ENCODE measurements at places on chromosomes 3 and 15.
A peak's percentile ranks its signal among the peaks of the same experiment; 100 is the strongest.

DNA sequence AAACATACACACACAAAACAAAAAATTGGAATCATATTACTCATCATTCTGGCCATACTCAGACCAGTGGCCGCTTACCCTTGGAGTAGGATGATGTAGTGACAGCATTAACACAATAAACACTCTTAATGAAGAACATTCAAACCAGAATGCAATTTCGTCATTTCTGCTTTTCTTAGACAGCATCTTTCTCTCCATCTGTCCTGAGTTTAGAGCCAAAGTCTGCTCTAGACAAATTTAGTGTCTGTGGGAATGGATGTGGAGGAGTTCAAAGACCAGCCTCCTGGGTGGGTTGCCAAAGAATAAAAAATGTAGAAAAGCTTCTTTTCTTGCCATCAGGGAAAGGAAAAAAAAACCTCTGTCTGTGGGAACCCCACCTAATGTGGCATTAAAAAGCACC, 212.4 kb upstream of the POU1F1 start:
- no peak for DNase-seq

DNA sequence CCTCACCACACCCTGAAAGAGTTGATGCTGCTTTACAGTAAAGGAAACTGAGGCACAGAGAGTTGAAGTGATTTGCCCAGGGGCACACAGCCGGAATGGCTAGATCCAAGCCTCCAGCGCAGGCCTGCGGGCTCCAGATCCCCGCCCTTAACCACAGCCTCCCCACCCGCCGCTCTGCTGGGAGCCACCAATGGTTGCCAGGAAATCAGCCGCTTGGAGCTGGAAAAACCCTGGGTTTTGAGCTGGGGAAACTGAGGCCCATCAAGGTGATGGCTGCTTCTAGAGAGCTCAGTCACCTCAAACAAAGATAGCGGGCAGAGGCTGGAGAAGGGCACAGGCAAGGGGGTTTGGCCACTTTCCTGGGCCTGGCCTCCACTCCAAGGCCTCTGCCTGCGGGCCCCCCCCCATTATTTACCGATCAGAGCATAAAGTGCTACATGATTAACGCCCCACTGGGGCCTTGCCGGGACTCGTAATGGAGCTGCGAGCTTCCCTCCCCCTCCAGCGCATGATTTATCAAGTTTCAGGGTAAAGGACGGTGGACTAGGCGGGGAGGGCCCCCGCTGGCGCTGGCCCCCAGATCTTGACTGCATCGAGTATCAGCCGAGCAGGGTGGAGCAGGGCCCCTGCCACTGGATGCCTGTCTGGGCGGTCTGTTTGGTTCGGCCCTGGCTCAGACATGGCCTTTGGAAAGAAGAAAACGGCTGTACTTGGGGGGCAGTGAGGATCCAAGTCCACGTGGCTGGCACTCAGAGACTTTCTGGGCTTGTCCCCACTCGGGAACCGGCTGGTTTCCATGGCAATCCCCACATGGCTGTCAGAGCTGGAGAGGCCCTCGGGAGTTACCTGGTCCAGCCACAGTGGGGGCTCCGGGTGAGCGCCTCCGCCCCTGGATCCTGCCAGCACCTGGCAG, 9.1 kb downstream of the PLXND1 start:
- no peak for DNase-seq

GRCh38 chr3:116141724-116142123, 303.6 kb downstream of the LSAMP start:
- no peak for DNase-seq

DNA sequence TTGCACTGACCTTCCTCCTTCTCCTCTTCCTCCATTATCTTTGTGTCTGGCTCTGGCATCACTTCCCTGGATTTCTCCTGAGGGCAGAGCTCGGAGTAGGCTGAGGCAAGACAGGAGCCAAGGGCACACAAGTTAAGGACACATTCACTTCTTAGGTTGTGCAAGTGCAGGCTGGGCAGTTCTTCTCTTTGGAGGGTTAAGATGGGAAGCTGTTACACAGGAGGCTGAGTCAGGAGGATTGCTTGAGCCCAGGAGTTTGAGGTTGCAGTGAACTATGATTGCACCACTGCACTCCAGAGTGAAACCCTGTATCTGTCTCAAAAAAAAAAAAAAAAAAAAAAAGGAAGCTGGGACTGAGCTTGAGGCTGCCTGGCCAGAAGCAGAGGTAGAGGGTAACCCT, 176.2 kb upstream of the ANKRD28 start:
- no peak for DNase-seq

- DNase-seq, result peak; percentile 99
Observed at GRCh38 chr15:72231066-72231832, at the start of gene PKM. PKM (minus strand) TSS chr15:72231190; CDS start chr15:72219097, 12,093 bp downstream.

DNA sequence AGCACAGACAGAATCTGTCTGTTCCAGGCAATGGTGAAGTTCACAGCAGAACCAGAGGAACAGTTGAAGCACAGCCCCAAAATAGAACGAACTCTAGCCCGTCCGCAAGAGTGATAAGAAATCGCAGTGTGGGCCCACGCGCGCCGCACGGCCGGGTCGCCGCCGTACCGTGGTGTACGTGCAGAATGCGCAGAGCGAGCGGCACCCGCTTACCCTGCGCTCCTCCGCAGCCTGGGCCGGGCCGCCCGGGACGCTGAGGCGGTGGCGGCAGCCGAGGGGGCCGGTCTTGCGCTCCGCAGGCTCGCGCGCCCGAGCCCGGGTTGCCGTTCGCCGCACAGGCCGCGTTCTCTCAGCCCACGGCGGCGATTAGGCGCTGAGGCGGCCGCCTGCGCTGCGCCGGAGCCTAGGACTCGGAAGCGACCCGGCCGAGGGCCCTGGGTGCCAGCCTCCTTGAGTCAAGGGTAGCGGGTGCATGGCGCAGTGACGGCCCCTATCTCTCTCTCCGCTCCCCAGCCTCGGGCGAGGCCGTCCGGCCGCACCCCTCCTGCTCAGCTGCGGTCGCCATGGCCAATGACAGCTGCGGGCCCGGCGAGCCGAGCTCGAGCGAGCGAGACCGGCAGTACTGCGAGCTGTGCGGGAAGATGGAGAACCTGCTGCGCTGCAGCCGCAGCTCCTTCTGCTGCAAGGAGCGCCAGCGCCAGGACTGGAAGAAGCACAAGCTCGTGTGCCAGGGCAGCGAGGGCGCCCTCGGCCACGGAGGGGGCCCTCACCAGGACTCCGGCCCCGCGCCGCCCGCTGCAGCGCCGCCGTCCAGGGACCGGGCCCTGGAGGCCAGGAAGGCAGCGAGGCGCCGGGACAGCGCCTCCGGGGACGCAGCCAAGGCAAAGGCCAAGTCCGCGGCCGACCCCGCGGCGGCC, 20.5 kb downstream of the WDR73 start:
- no peak for DNase-seq

- DNase-seq, result no peak
Observed at GRCh38 chr3:40624189-40624769, 99.5 kb downstream of the ZNF621 start.

- DNase-seq, result no peak
Observed at GRCh38 chr15:64507293-64507802, 47.0 kb downstream of the ZNF609 start.

- no peak for DNase-seq
Observed at GRCh38 chr3:177934001-177934891, 602.0 kb upstream of the KCNMB2 start.

- no peak for DNase-seq
Observed at GRCh38 chr3:152416808-152417580, 148.3 kb downstream of the MBNL1 start.

DNA sequence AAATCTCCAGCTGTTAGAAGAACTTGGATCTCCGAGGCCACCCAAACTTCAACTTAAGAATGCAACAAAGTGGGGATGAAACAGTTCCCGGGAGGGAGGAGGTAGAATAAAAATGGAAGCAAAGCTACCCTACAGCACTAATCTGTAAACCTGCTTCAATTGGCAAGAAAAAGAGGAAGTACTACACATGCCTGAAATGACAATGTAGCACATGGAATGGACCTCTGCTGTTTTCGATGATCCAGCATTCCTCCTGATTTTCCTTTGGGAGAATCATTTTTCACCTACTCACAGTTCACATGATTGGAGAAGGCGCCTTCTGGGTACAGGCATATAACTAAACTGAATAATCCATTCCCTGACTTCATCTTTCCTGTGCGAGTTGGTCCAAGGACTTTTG, 1081.5 kb downstream of the FHIT start:
- DNase-seq, result no peak

GRCh38 chr3:72086743-72087087, 301.8 kb upstream of the PROK2 start:
- no peak for DNase-seq

- DNase-seq, result peak; percentile 67
Observed at GRCh38 chr15:63046917-63047760, 4.6 kb downstream of the TPM1 start.

DNA sequence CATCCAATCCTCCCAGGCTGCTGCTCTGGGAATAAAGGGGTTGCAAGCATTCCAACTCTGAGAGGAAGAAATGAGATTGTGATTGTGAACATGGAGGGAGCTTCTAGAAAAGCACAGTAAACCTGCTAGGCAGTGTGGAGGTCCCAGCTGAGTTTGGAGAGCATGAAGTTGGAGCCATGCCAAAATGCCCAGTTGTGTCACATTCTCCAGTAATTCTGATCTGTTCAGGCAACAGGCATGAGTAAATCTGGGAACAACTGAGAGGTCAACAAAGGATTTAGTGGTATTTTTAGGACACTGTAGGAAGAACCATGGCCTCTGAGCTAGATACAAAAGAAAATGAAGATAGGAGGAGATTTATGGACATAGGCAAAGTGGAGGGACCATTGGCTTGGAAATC, 74.7 kb downstream of the CYP19A1 start:
- no peak for DNase-seq

DNA sequence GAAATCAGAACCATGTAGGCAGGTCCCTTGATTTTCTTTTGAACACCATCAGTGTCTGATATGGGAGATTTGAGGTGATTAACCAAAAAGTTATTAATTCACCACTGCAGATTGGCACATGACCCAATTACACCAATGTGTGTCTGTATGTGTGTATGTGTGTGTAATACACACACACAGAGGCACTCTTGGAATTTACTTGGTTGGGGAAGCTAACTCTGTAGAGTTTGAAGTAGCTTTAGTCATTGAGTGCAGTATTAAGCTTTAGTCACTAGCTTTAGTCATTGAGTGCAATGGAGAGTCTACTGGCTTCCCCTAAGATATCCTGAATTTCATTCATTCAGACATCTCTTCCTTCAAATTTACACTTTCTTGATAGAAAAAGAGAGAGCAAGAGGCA, 109.4 kb upstream of the C15orf61 start:
- no peak for DNase-seq

DNA sequence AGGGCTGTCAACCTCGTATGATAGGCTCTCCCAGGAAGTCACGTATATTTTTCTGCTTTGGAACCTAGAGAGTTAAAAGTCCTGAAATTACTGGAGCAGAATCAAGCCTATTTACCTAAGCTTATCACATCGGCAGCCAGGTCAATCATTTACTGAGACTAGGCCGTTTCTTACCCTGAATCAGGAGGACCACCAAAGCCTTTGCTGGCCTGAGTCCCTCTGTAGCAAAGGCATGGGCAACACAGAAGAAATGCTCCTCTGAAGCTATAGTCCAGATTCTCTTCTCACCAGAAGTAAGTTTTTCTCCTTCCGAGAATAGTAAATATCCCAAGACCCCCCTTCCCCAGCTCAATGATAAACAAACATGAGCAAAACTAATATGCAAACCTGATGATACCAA, 125.9 kb upstream of the PHLDB2 start:
- DNase-seq, result no peak

DNA sequence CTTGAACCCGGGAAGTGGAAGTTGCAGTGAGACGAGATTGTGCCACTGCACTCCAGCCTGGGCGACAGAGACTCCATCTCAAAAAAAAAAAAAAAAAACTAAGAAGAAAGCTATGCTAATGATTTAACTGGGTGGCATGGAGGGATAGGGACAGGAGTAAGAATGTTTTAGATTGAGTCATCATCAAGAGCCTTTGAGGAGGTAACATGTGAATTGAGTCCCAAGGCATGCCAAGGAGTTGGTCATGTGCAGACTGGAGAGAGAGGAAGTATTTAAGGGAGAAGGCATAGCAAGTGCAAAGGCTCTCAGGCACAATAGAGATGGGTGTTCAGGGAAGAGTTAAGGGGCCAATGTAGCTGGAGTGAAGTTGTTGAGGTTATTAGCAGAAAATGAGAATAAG, 9.1 kb downstream of the BNC1 start:
- DNase-seq, result no peak

- no peak for DNase-seq
Observed at GRCh38 chr15:61393949-61394348, 164.8 kb upstream of the RORA start.

DNA sequence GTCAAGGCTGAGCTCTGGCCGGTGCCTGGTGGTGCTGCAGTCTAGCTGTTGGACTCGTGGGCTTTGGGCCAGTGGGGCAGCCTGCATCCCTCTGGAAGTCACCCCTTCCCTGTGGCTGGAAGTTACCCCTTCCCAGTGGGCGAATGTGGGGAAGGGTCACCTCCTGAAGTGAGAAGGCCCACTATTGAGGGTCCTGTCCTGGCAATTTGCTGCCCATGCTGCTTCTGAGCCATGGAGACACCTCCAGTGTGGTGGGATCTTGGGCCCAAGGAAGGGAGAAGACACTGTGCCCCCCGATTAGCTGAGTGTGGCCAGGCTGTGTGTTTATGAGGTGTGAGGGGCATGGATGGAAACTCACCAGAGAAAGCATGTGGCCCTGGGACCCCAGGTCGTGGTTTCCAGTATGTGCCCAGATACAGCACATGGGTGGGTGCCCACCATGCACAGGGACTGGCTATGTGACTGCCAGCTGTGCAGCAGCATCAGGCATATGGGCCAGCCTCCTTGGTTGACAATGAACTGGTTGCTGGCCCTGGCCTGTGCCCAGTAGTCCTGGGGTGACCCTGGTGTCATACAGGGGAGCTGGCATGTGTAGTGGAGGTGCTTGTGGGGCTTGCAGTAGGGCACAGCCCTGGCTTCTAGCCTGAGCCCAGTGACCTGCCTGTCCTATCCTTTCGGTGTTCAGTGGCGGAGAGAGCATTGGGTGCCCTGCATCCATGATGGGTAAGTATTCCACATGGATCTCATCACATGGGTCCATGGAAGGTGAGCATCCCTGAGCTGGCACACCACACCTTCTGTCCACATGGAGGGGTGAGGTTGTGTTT, 221.2 kb downstream of the SNRPN start:
- no peak for DNase-seq

GRCh38 chr3:5690904-5691532, 503.5 kb downstream of the EDEM1 start:
- DNase-seq, result no peak

GRCh38 chr3:52232279-52233107, 6.5 kb downstream of the TWF2 start:
- no peak for DNase-seq

GRCh38 chr15:65184305-65184867, 756 bp downstream of the CLPX start:
- peak; percentile 51 for DNase-seq

DNA sequence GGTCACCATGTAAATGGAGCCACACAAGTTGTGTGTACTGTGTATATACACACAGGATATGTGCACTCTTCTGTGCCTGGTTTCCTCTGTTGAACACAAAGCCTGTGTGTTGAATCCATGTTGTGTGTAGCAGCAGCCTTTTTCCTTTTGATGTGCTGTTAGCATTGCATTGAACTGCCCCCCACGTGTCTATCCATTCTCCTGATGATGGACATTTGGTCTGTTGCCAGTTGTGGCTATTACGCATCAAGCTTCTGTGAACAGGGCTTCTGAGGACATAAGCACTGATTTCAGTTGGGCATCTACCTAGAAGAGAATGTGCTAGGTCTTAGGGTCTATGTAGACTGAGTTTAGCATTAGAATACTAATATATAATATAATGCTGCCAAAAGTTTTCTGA, 77.4 kb downstream of the LSM3 start:
- no peak for DNase-seq

GRCh38 chr3:157279237-157279636, 119.3 kb upstream of the CCNL1 start:
- DNase-seq, result no peak
